ENCODE measurements at places on chromosomes 4 and X.
A peak's percentile ranks its signal among the peaks of the same experiment; 100 is the strongest.

DNA sequence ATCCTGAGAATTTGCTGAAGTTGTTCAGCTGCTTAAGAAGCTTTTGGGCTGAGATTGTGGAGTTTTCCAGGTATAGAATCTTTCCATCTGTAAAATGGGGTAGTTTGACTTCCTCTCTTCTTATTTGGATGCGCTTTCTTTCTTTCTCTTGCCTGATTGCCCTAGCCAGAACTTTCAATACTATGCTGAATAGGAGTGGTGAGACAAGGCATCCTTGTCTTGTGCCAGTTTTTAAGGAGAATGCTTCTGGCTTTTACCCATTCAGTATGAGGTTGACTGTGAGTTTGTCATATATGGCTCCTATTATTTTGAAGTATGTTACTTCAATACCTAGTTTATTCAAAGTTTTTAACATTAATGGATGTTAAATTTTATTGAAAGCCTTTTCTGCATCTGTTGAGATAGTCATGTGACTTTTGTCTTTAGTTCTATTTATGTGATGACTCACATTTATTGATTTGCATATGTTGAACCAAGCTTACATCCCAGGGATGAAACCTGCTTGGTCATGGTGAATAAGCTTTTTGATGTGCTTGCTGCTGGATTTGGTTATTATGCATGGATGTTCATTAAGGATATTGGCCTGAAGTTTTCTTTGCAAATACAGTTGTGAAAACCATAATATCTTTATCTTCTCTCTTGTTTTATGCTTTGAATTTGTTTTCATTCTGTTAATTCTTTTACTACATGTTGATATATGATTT is 573.8 kb upstream of the NDST4 start:
- DNase-seq, result peak; percentile 25

GRCh38 chr4:48602763-48603162 is 112.7 kb downstream of the ZAR1 start:
- DNase-seq, result peak; percentile 43

DNA sequence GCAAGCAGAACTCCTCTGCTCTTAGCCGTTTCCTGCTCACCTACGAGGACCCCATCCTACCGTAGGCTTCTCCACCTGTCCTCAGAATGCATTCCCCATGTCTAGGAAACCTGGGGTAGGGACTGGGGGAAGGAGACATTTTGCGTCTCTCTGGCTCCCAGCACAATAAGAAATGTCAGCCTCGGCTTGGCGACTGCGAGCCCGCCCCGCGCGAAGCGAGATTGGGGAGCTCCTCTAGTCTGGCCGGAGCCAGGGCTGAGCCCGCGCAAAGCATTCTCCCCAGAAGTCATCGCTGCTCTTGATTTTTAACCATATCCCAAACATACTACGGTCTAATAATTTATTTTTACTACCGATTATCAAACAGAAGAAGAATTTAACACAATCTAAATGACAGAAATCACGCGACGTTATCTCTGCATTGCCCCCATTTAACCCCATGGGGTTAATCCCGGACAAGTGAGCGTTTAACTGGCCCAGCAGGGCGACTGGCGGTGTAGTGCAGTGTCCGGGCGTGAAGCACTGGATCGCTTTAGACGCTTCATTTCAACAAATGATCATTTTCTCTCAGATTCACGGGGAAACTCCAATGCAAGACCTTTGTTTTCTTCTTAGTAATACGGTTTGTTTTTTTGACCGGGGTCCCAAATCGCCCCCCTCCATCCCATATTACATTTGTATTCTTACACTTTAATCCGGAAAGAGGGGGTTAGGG is 8.0 kb upstream of the PITX2 start:
- DNase-seq, result peak; percentile 47

GRCh38 chr4:186643501-186644310 is 80.0 kb downstream of the FAT1 start:
- peak; percentile 87 for DNase-seq

DNA sequence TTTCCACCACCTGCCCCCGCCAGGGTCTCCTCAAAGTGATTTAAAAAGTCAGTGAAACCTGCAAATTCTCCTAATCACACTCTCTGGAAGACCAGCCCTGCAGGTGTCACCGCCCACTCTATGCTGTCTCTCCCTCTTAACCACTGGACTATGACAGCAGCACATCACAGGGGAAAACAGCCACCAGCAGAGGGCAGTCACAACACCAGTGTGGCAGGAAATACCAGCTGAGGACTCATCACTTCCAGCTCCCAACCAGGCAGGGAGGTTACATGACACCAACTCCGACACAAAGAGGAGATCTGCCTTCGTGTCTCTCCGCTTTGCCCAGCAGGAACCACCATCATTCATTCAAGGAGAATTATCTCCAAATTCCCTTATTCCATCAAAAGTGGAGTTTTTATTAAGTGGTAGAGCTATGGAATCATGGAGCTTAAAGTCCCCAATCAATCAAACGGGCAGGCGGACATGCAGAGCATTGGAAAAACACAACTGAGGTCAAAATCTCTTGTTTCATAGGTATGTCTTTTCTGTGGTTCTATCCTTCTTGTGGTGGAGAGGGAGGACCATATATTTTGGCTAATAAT is 91.3 kb downstream of the NSUN7 start:
- peak; percentile 89 for DNase-seq

DNA sequence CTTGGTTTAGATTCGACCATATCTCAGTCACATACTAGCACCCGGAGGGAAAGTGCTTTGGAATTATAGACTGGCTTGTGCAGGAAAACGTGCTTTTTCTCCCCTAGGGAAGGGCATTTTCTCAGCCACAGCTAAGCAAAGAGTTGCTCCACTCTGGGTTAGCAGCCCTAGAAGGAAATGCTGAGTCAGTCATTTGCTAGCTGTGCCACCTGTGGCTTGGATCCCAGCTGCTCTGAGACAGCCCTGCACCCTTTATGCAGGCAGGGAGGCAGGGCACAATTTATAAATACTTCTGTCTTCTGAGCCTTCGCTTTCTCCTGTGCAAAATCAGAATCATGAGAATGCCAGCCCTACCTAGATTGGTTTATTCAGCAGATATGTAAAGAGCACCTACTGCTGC is 1.3 kb upstream of the USP51 start:
- DNase-seq, result no peak

DNA sequence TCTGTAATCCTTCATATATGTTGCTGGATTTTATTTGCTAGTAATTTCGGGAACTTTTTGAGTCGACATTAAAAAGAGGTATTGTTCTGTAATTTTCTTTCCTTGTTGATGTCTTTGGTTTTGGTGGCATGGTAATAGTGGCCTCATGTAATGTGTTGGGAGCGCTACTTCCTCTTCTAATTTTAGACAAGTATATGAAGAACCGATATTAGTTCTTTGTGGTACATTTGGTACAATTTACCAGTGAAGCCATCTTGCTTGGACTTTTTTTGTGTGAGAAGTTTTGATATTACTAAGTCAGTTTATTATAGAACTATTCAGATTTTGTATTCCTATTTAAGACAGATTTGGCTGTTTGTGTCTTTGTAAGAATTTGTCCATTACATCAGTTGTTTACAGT is 669.2 kb upstream of the AADAT start:
- DNase-seq, result no peak

GRCh38 chr4:5101571-5101970 is 50.3 kb downstream of the STK32B start:
- no peak for DNase-seq

DNA sequence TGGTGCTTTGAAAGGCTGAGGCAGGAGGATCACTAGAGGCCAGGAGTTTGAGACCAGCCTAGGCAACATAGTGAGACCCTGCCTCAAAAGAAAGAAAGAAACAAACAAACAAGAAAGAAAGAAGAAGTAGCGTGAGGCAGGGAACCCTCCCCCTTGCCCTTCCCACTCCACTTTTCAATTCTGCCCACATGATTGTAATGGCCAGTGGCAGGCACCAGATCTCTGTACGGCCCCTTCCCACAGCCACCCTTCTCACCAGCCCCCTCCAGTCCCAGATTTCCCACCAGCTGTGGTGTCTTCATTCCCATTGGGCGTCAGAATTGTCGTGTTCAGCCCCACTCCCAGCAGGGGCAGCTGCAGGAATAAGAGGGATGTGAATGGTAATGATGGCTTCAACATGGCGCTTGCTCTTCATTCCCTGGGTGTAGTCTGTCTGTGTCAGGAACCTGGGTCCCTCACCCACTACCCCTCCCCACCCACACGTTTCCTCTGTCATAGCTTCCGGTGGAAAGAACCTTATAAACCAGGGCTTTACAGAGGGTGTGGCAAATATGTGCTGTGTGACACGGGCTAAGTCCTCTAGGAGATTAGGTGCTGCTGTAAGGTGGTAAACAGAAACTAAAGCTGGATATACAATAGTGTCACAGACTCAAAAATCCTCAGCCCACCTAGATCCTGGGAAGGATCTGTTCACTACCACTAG is at the start of gene IL2RG:
Gene IL2RG, minus strand, starts transcription at position 437 of the 703 bp plus-strand sequence. Its CDS starts 38 bp downstream, at position 399.
- no peak for DNase-seq

- no peak for DNase-seq
Measured at GRCh38 chr4:156775813-156776212, 195.8 kb downstream of the PDGFC start.

- DNase-seq, result peak; percentile 58
Measured at GRCh38 chrX:47143894-47144625, 442 bp downstream of the NDUFB11 start.

GRCh38 chr4:7052313-7052712 is 9.1 kb downstream of the TADA2B start:
- DNase-seq, result no peak

Data from ELR (cell line).